ENCODE measurements at places on chromosomes 5 and 9. TPM values are rescaled to one million over a fixed set of nuclear protein-coding genes. Genes with fewer than 3 reads are reported as not detected.

GRCh38 chr5:33474931-33475499 is 34.2 kb downstream of the TARS1 start:
- DNase-seq: no peak

DNA sequence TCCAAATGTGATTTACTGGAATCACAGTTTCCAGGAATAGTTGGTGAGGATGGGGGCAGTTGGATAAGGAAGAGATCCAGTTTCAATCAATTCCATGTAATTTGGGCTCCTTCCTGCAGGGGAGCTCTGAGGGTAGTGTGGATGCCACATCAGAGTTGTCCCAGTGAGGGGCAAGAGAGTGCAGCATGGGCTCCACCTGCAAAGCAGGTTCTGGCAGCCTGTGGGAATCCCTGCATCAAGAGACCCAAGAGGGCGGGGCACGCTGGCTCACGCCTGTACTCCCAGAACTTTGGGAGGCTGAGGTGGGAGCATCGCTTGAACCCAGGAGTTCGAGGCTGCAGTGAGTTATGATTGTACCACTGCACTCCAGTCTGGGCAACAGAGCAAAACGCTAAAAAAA is 188.5 kb downstream of the CACNA1B start:
- DNase-seq: no peak

- DNase-seq: no peak
Measured at GRCh38 chr9:96667363-96667728, 12.2 kb upstream of the PRXL2C start.

FOXE1 gene
- not detected for total RNA-seq

SH3GLB2 gene
- total RNA-seq: 48.0 TPM
